ENCODE measurements at places on chromosomes 12 and 14.

- DNase-seq = no peak
Observed at GRCh38 chr14:84065811-84066210, 1464.1 kb upstream of the FLRT2 start.

- no peak for DNase-seq
Observed at GRCh38 chr14:50350975-50351374, 38.9 kb downstream of the DMAC2L start.

DNA sequence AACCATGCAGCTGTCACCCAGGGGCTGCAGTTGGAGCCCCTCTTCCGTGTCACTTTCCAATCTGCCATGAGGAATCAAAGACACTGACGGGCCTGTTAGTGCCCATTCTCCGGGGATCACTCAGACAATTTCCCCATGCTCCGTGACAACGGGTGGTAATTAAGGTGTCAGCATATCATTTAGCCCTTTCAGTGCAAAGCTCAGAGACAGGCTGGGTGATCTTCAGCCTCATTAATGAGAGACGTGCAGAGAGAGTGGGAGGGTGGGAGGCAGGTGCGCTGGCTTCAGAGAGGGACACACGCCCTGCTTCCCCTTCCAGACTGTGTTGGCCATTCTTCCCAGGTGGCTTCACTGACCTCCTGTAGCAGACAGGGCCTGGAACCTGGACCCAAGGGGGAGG lies 58.7 kb downstream of the MVK start:
- DNase-seq = no peak

- no peak for DNase-seq
Observed at GRCh38 chr14:60691383-60692113, 32.6 kb downstream of the SIX4 start.

- DNase-seq = no peak
Observed at GRCh38 chr12:99427104-99427503, 220.4 kb upstream of the GARIN6 start.

DNA sequence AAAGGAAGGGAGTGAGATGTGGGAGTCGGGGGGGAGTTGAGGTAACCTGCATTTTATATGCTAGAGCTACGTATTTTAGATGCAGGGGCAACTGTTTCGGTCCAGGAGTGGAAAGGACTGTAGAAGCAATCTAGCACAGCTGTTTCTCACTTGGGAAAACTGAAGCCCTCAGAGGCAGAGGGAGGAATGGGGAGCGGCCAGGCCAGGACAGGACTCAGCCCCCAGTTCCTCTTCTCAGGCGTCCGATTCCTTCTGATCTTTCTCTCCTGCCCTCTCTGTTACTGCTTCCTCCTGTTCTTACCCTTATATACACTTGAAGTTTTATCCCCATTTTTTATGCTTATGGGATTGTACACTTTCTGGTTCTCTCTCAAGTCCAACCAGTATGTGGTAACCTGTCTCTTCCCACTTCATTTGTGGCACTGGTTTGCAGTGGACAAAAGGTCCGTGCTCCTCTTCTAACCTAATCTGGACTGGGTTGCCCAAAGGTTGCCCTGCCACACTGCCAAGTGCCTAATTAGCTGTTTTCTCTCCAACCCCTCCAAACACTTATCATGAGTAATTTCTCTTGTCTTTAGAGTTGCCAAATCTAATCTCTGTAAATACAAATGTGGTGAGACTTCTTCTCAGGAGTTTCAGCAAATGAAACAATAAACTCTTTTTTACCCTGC lies 16.2 kb downstream of the LPCAT3 start:
- DNase-seq = no peak

DNA sequence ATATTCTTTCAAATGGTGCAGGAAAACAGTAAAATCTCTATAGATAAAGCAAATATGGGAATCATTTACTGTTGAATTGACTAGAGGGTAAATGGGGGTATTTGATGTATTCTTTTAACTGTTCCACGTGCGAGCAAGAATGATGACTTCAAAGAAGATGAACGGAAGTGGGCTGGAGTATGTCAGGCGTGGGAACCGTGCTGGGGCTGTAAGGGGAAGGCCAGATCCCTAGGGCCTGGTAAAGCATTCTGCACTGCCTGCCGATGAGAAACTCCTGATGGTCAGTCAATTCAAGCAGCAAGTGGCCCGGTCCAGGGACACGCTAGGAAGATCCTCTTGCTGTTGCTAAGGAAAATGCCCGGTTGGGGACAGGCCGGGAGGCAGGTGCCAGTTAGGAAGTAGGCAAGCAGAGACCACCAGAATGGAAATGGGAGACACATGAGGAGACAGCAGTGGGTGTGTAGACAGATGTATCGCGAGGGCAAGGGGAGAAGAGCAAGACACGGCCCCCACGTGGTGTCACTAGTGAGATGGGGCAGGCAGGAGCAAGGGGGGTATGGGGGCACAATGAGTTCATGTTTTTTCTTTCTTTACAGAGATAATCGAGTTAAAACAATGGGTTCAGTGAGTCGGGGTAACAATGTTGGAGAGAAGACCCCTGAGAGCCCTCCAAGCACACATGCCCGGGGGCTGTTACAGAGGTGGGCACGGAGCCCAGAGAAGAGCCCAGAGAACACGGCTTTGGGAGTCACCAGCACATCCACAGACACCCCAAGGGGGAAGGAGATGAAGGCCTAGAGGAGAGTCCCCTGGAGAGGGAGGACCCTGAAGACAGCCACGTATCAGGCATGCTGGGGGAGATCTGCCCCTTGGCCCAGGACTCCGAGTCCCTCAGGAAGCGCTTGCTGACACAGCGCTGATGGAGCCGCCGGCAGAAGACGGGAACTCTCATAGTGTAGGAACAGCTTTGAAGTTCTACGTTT lies 37.2 kb downstream of the FBXO21 start:
- no peak for DNase-seq

DNA sequence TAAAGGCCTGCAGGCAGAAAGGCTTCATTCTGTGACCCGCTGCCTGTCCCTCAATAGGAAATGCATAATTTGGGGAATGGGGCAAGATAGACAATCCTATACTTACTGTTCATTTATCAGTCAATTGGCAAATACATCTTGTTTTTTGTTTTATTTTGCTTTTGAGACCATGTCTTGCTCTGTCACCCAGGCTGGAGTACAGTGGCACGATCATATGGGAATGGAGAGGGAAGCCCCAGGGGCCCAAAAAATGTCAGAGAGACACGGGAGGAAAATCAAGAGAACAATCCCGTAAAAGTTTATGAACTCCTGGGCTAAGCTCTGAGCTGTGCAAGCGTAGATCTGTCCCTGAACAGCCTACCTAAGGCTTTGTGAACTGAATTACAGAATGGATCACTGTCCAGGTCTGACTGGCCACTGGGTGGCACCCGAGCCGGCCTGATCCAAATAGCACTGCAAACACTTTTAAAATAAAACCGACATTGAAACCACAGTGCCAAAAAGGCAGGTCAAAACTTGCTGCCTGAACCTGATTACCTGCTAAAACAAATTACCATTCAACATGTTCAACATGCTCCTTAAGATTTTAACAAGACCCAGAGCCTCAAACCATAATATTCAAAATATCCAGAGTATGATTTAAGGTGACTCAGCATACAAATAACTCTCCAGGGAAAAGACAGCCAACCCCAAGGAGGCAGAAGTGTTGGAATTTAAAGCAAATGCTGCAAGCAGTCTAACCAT lies 11.8 kb downstream of the COPS7A start:
- no peak for DNase-seq

DNA sequence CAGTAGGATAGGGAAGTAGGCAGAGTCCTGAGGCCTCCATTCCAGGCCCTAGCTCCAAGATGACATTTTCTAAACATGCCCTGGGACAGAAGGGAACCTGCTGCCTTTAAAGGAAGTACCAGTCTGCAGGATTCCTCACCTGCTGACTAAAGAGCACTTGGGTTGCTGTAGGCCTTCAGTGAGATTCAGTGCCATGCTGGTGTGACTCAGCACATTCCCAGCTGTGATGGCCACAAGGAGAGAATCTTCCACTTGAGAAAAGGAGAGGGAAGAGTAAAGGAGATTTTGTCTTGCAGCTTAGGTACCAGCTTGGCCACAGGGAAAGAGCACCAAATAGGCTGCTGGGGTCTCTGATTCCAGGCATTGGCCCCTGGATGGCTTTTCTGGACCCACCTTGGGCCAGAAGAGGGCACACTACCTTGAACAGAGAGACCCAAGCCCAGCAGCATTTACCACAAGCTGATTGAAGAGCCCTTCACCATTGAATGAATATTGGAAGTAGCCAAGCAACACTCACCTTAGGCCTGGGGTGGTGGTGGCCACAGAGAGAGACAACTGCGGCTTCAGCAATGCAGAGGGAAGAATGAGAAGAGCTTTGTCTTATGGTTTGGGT lies 498.3 kb downstream of the KCNH5 start:
- no peak for DNase-seq

GRCh38 chr12:11829764-11830194 lies 180.3 kb downstream of the ETV6 start:
- DNase-seq = no peak

- no peak for DNase-seq
Observed at GRCh38 chr12:27996761-27997160, 24.2 kb upstream of the PTHLH start.

- no peak for DNase-seq
Observed at GRCh38 chr12:1523558-1524050, 70.8 kb downstream of the FBXL14 start.

DNA sequence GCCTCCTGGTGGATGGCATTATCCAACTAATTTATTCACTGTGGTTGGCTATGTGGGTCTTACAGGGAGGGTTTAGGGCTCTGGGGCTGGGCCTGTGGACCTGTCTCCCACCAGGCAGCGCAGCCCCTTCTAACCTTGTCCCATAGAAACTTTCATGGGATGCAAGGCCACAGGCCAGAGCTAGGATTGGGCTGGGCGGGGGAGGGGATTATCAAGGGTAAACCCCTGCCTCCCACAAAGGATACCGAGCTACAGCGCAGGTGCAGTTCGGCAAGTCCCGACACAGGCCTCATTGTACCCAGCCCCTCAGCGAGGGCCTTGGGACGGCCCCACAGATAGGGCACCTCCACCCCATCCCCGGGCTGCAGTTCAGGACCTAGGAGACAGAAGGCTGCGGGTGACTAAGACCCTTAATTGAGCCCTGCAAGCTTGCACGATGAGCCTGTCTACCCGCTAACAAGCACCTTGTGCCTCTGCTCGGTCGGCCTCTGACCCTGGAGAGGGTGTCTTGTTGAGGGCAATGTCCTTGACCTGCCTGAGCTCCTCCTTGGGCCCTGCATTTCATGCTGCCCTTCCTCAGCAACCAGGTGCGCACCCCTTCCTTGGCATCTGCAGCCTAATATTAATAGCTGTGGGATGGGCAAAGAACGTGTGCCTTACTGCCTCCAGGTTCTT lies 46.7 kb downstream of the PSMA6 start:
- DNase-seq = no peak

DNA sequence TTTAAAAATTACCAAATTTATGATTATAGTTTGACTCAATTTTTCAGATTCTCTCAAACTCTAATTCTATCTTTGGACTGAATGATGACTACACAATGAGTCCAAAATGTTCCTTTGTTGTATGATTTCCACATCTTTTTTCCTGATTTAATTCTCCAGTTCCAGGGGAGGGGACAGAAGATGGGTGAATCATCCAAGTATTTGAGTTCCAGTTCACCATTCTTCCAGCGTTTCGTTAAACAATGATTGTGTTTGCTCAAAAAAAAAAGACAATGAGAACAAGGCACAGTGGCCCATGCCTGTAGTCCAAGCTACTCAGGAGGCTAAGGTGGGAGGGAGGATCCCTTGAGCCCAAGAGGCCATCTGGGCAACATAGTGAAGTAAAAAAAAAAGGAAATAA lies 23.8 kb downstream of the BAZ1A start:
- DNase-seq = no peak

DNA sequence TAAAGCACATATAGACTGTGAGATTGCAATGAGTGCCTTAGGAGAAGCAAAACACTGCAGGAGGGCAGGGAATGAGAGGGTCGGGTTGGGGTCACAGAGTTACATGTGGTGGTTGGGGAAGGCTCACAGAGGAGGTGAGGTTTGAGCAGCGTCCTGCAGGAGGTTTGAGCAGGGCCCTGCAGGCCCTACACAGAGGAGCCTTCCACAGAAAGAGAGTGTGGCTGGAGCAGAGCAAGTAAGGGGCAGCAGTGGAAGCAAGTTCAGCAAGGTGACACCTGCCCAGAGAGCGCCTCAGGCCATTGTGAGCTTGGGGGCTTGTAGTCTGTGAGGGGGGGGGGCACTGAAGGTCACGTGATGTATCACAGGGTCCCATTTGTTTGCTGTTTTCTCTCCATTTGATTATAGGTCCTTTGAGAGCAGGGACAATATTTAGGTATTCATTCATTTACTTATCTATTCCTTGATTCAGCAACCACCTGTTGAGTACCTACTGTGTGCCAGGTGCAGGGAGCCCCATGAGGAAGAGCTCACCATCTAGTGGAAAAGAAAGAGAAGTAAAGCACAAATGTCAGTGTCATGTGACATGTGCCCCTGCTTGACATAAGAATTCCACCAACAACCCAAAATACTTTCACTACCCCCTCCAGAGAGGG lies 56.6 kb downstream of the GALNT16 start:
- no peak for DNase-seq

- no peak for DNase-seq
Observed at GRCh38 chr12:6346235-6346832, 4.5 kb upstream of the TNFRSF1A start.

- DNase-seq = no peak
Observed at GRCh38 chr12:25811656-25812126, 146.8 kb upstream of the RASSF8 start.

- DNase-seq = no peak
Observed at GRCh38 chr14:62854951-62855350, 190.3 kb downstream of the KCNH5 start.

GRCh38 chr12:70418101-70418500 lies 52.0 kb downstream of the KCNMB4 start:
- no peak for DNase-seq

GRCh38 chr12:93165384-93165932 lies 212.3 kb upstream of the NUDT4 start:
- DNase-seq = no peak

- DNase-seq = no peak
Observed at GRCh38 chr14:88129306-88130056, 124.5 kb downstream of the GPR65 start.

DNA sequence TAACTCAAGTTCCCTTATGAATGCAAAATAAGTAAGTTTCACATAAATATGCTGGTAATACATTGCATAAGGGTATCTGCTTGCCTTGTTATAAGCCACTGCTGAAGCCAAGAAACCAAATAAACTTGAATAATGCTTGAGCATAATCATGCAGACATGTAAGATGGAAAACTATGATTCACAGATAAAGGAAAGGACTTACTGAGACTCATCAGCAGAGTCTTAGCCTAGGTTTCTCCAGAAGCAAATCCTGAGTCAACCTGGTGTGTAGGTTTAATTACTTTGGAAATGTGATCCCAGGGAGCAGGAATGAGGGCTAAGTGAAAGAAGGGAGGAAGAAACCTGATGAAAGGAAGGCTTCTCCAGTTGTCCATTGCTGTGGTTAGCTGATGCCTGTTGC lies 107.7 kb upstream of the BTG1 start:
- no peak for DNase-seq

All from activated T-helper 1 cell treated with anti-CD3 and anti-CD28 coated beads, Interleukin-2, amount 50 U/mL, for 16 hours (primary cell).